ENCODE measurements at places on chromosomes 11 and 22. TPM values are rescaled to one million over a fixed set of nuclear protein-coding genes. Genes with fewer than 3 reads are reported as not detected.

GRIA4 gene
- not detected for polyA plus RNA-seq

FAM111B gene
- polyA plus RNA-seq: 14.4 TPM

NUMA1 gene
- polyA plus RNA-seq: 74.4 TPM

DBX1 gene
- not detected for polyA plus RNA-seq

PAMR1 gene
- 4.2 TPM for polyA plus RNA-seq

SCGB1C1 gene
- polyA plus RNA-seq: not detected

GCAT gene
- polyA plus RNA-seq: 13.6 TPM

Data from mammary epithelial cell (primary cell).